ENCODE measurements at places on chromosomes 7 and 10.

DNA sequence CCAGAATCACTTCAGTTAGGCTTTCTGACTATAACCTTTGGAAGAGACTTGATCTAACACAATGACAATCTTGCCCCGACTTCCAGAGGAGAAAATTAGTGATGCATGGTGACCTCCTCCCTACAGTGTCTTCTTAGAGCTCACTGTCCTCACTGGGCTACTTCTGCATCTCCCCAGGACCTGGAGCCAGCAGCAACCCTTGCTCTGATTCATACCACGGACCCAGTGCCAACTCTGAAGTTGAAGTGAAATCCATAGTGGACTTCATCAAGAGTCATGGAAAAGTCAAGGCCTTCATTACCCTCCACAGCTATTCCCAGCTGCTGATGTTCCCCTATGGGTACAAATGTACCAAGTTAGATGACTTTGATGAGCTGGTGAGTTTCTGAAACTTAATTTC is 12.6 kb downstream of the CPA2 start:
- DNase-seq, result no peak

DNA sequence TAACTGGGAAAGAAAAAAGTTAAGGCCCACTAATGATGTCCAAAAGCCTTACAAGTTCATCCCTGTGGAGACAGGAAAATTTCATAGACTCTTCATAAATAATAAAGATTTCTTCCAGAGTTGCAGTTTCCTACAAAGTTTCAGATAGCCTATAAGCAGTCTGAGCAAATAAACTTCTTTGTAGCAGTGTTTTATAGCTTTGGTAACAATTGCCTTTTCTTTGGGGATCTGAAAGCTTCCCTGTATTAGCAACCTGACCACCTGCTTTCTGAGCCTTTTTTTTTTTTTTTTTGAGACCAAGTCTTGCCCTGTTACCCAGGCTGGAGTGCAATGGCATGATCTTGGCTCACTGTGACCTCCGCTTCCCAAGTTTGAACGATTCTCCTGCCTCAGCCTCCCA is 150.0 kb downstream of the NRBF2 start:
- DNase-seq, result no peak

- no peak for DNase-seq
Observed at GRCh38 chr7:51270965-51271364, 45.6 kb downstream of the COBL start.

DNA sequence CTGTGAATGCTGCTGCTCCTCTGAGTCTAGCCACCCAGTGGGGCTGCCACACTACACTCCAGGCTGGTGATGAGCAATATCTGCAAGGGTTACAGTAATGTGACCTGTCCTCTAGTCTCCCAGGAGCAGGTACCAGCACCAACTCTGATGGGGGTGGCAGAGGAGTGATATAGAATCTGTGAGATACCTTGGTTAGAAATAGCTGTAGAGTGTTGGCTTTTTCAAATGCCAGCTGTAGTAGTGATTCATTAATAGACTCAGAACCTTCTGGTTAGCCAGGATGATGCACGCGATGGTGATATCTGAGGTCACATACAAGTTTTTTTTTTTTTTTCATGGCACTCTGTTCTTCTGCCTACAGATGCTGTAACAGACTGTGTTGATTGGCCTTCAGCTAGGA is 757.1 kb downstream of the INHBA start:
- no peak for DNase-seq

DNA sequence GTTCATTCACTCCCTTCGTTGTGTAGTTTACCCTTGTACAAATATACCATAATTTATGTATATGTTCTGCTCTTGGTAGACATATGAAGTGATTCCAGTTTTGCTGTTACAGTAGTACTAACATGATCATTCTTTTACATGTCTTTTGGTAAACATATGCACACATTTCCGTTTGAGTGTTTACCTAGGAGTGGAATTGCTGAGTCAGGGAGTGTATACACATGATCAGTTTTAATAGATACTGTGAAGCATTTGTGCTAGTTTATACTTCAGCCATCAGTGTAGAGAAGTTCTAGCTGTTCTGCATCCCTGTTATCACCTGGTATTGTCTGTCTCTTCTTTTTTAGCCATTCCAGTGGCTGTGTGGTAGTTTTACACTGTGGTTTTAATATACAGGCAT is 34.5 kb upstream of the CYP26C1 start:
- DNase-seq, result no peak

DNA sequence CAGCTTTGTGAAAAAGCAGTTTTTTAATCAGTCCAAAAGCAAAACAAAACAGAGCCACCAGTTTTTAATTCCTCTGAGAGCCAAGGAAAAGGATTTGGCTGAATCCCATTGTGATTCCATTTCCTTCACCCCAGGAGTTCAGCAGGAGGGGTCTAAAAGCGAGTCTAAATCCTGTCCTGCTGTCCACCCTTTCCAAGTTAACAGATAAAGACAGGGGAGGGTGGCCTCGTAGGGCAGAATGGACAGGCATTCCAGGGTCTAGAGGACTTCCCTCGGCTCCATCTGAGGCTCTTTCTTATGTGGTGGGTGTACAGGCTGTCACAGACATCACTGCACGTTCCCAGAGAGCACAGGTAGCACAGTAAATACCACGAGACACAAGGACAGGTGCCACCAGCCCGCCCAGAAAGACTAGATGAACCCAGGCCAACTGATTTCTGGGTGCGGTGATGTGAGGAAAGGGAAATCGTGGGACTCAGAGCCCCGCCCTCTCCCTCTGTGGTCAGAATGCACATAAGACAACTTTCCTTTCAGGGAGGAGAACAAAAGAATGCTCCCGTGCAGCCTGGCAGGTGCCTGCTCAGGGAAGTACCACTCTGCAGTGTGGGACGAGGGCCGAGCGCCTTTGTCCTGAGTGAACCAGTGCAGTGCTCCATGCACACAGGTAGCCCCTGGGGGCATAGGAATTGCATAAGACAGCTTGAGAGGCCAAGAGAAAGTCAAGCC is 119.7 kb downstream of the ABLIM1 start:
- no peak for DNase-seq

- DNase-seq, result no peak
Observed at GRCh38 chr10:132497063-132497680, 40.4 kb upstream of the INPP5A start.

GRCh38 chr7:30770845-30771173 is 408 bp upstream of the MINDY4 start:
- no peak for DNase-seq

- no peak for DNase-seq
Observed at GRCh38 chr7:123972045-123972444, 47.0 kb downstream of the SPAM1 start.

DNA sequence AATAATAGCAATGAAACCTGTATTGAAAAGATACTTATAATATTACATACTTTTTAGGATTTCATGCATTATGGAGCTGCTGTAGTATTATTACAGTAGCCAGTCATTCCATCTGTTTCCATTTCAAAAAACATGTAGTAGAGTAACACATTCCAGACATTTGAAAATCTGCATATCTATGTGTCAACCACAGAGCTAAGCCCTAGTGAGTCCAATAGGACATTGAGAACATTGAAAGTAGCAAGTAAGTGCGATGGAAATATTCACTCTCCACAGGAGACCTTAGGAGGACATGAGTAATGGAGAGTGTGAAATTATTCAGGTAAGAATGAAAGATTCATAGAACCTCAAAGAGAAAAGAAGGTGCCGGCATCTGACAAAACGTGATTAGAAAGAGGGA is 15.3 kb downstream of the NSMCE4A start:
- DNase-seq, result no peak

GRCh38 chr7:133124974-133125373 is 43.1 kb upstream of the CHCHD3 start:
- DNase-seq, result no peak

DNA sequence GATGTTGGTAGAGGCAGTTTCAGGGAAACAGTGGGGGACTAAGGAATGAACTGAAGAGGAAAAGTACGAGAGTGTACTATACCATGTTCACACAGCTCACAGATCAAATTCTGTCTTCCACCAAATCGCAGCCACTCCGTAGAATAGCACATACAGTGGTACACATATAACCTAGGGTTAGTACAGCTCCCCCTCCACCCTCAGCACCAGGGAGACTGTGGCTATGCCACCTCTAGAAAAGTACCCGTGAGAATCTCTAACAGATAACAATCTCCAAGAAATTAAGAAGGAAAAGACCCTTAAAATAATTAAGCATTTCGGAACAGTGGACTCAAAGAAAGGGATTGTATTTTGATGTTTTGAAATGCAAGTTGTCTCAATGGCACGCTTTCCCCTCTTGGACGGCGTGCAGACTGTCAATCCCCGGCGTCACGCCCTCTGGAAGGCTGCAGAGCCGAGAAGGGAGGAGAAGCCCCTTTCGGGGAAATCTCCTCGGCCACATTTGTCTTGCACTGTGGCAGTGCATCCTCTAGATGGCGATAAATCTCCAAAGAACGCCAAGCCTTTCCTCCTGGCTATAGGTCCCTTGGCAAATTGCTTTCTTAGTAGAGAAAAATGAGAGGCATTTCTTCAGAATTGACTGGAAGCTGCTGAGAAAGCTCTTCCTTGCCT is 345.0 kb downstream of the REEP3 start:
- peak; percentile 31 for DNase-seq

DNA sequence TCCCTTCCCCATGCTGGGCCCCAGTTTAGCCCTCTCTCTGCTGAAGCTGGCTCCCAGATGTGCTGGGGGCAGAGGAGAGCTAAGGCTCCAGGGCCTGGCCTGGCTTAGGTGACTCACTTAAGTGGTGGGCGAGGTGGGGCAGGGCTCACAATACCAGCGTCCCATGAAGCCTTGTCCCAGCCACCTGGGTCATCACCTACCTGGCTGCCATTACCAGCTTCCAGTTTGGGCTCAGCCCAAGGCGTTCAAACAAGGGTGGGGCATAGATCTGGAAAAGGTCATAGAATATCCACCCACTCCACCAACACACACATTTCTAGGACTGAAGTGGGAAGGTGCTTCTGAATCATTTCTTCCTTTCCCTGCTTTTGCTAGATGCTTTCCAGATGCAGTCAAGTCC is 8.3 kb downstream of the KAZALD1 start:
- DNase-seq, result no peak

DNA sequence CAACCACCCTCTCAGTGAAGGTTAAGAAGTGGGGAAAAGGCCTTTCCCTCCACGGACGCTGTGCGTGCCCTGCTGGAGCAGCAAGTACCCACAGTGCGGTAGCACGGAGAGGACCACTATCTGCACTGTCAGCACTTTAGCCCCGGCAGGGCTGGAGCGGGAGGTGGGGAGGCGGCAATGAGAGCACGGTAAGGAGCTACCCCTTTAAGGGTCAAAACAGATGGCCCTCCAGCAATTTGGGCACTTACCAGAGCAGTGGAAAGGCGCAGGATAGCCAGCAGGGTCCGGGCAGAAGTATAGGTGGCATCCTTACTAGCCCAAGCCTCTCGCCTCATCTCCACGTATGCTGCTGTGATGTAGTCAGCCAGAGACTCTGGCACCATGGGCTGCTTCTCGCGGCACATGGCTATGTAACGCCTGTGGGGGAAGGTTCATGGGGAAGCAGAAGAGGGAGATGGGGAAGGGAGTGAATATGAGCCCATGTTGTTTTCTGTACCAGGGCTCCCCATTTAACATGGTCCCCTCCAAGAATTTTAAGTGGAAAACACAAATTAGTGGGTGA is 5.2 kb downstream of the COPS6 start:
- no peak for DNase-seq

GRCh38 chr7:18700147-18700546 is 204.6 kb downstream of the HDAC9 start:
- DNase-seq, result no peak

GRCh38 chr7:112083776-112084355 is 122.3 kb downstream of the DOCK4 start:
- DNase-seq, result no peak

GRCh38 chr10:110808123-110808522 is 63.6 kb upstream of the PDCD4 start:
- no peak for DNase-seq

- no peak for DNase-seq
Observed at GRCh38 chr10:124703778-124704427, 40.3 kb downstream of the FAM53B start.

GRCh38 chr10:70461397-70462348 is 16.9 kb upstream of the PALD1 start:
- no peak for DNase-seq

GRCh38 chr10:115654961-115655360 is 561.8 kb downstream of the ATRNL1 start:
- no peak for DNase-seq

DNA sequence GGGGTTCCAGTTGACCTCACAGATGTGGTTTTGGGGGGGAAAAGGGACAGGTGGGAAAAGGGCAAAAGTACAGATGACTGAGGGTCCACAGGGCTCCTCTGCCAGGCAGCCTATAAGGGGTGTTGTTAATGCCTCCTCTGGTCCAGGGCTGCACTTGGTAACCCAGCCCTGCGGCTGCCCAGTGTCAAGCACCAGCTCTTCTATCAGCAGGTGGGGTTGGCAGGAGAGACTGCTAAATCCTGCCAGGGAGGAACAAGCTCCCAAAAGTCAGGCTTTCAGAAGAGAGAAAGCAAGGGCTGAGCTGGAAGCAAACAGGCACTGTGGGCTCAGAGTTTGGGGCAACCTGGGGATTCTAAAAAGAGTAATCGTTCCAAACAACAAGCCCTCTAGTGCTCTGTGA is 39.1 kb downstream of the LRRC20 start:
- no peak for DNase-seq

GRCh38 chr10:108412323-108412722 is 1247.8 kb upstream of the SORCS1 start:
- DNase-seq, result no peak

- DNase-seq, result no peak
Observed at GRCh38 chr10:68184546-68184945, 47.4 kb downstream of the ATOH7 start.

GRCh38 chr10:85008488-85009184 is 680.2 kb downstream of the CCSER2 start:
- no peak for DNase-seq

- DNase-seq, result no peak
Observed at GRCh38 chr10:59176241-59177030, at the start of gene PHYHIPL. Gene PHYHIPL, plus strand, starts transcription at chr10:59176643. Its CDS starts 211 bp downstream, at chr10:59176854.

DNA sequence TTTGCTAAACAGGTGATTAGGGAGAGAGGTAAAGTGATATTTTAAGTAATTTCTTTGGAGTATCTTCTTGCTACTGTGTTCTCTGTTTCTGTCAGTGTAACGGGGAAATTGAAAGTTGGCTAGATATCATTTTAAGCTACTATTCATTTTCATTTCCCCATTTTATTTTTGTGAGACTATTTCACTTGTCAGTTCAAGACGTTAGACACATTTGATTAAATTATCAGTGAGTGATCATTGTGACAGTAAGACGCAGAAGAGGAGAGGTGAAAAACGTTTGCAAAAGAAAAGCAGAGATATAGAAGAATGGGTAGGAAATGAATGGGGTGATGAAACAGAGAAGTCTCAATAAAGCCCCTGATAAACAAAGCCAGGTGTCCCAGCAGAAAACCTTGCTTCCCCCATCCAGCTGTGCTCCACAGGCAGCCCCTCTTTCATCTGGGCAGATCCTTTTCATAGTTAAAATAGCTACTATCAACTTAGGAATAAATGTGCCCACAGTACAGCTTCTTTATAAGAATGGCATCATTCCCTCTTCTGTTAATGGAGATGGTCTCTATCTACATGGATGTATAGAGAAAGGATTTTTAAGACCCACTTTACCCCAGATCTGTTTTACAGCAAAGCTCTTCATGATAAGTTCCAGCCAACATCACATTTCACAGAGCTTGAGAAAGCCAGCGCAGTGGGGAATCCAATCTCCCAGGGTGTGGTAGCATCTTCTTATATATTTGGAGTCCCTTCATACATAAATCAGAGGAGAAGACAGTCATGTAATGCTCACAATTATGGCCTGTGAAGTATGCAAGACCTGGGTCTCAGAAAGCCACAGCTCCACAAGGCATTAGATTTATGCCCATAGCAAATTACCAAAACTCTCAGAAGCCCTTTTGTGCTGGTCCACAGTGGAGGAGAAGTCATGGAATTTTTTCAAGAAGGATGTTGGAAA is 138.1 kb upstream of the ITGB1 start:
- no peak for DNase-seq
